DMS79 treated with DMSO at 0.1 percent for 48 hours (cell line): ENCODE measurements at places on chromosomes 3 and 15.

DNA sequence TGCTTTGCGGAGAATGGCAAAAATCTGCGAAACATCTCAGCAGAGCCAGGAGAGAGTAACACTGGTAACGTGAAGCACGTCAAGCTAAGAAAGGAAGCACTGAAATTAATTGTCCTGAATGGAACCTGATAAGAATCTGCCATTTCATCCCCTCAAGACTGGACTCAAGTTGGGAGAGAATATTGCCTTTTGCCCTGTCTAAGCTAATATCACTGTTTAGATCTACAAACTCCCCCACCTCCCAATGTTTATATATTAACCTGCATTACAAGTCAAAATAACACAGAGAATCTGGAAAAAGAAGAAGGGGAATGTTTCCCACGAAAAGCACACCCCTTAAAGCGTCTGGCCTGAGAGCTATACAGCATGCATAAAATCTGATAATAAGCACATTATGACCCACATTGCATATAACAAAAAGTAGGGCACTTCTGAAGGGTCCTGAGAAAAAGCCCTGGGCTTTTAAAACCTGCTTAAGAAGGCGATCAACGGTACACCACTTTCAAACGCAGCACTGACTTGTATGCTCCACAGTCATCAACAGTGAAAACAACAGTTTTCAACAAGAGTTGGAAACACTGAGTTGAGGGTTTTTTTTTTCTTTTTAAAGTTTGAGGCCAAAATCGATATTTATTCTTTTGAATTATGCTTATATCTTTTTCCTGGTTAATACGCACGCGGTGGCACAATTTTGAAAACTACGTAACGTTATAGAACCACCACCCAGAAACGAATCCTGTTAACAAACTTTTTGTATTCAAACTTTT is 1.4 kb upstream of the KAT2B start:
- DNase-seq: no peak

DNA sequence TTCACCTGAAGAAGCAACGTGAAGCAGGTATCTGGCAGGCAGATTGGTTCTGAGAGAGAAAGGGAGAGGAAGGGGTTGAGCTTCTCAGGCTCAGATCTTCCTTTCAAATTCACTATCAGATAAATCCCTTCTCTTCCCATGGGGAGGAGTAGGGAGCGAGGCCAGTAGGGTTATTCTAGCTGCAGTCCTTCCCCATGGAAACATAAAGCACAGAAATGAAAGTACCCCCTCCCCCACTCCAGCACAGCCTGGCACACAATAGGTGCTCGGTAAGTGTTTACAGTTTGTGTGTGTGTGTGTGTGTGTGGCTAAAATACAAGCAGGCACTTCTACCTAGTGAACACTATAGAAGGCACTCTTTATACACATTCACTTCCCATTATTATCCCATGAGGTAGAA is 20.8 kb upstream of the VPS8 start:
- no peak for DNase-seq

- DNase-seq: no peak
Measured at GRCh38 chr3:61268644-61269043, 17.4 kb upstream of the FHIT start.

DNA sequence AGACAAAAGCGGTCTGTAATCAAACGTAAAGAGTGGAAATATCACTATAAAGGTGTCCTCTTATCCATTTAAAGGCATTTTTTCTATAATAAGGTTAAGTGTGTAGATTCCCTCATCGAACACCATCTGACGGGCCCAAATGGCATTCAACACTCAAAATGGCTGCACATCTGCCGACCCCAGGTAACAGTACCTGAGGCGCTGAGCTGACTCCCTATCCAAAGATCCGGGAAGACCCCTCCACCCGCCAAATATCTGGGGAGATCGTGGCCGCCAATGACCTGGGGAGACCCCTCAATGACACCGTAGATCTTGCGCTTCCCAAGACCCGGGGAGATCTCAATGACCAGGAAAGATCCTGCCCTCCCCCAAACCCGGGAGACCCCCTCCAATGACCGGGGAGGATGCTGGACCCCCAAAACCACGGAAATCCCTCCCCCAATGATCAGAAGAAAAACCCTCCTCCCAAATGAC is 476 bp downstream of the IP6K2 start:
- peak; percentile 7 for DNase-seq

GRCh38 chr3:31967592-31967991 is 13.5 kb downstream of the OSBPL10 start:
- no peak for DNase-seq

- no peak for DNase-seq
Measured at GRCh38 chr3:141291559-141292355, 60.1 kb downstream of the PXYLP1 start.

- no peak for DNase-seq
Measured at GRCh38 chr3:115141033-115141757, 5.9 kb downstream of the ZBTB20 start.

- DNase-seq: no peak
Measured at GRCh38 chr15:78950343-78950742, 5.5 kb upstream of the CTSH start.

DNA sequence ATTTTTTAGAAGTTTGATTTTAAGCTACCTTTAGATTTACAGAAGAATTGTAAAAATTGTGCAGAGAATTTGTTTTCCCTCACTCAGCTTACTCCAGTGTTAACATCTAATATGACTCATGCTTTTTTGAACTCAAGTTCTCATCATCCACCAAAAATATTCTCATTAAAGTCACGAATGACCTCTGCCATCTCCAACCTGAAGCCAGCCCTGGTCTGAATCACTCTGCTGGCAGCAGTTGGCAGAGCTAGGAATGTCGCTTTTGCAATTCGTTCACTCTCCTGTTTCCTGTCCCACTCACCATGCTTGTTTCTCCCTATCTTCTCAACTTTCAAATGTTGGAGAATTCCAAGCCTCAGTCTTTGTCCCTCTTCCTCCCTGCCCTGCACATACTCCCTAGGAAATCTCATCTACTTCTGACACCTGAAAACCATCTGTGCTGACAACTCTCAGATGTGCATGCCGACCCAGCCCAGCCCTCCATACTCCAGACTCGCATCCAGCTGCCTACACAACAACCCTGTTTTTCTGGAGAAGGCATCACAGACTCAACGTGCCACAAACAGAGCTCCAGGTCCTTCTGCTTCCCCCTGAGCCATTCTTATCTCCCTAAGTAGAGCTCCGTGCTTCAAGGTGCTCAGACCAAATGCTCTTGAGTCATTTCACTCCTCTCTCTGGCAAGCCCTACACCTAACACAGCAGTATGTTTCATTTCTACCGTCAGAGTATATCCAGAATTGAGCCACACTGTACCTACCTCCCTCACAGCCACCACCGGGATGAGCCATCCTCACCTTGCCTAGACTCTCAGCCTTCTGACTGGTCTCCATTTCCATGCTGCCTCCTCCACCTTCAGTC is 24.9 kb downstream of the PRR23E start:
- DNase-seq: no peak

DNA sequence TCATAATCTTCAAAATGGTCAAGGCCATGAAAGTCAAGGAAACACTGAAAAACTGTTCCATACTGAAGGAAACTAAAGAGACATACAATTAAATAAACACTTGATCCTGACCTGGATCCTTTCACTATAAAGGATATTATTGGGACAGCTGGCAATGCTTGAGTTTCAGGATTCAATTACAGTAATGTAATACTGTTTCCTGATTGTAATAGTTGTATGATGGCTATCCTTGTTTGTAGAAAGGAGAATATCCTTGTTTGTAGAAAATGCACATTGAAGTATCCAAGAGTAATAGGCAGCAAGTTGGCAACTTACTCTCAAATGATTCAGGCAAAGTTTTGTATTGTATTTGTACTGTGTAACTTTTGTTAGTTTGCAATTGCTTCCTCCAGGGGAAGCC is 4.6 kb downstream of the CIDEC start:
- no peak for DNase-seq

GRCh38 chr15:70870051-70870450 is 16.1 kb upstream of the LARP6 start:
- no peak for DNase-seq

- DNase-seq: no peak
Measured at GRCh38 chr3:79297245-79297960, 470.4 kb downstream of the ROBO1 start.

DNA sequence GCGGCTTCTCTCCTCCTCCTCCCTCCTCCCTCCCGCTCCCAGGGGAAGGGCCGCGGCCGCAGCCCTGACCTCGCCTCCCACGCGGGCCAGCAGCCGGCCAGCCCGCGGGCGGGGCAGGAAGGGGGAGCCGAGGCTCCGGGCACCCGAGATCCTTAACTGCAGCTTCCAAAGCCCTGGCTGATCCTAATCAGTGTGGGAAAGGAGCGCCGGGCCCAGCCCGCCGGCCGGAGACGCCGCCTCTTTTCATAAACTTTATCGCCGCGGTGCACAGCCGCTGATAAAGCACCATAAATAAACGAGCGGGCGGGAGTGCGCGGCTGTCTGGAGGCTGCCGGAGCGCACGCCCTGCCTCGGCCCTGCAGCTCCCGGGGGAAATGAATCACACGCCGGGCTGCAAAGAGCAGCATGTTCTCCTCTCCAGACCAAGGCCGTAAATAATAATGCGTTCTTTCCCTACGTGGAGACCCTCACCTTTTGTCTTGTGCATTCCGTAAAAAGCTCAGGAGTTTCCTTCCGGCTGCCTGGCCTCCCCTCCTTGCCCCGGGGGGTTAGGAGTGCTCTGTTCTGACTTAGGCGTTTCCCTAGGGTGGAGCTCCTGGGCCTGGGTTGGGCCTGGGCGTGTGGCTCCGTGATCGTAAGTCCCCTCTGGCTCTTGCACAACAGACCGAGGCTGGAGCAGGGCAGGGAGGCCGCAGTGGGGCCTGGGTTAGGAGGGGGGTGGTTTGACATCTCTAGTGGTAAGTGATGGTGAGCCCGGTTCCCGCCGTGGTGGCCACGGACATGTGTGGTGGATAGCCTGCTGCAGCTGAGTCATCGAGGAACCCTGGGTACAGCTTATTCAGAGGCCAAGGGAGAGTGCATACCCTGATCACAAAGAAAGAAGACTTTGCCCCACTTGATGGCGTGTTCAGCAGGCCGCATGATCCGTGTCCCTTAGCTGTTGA is 132.6 kb upstream of the HES1 start:
- DNase-seq: peak; percentile 91

DNA sequence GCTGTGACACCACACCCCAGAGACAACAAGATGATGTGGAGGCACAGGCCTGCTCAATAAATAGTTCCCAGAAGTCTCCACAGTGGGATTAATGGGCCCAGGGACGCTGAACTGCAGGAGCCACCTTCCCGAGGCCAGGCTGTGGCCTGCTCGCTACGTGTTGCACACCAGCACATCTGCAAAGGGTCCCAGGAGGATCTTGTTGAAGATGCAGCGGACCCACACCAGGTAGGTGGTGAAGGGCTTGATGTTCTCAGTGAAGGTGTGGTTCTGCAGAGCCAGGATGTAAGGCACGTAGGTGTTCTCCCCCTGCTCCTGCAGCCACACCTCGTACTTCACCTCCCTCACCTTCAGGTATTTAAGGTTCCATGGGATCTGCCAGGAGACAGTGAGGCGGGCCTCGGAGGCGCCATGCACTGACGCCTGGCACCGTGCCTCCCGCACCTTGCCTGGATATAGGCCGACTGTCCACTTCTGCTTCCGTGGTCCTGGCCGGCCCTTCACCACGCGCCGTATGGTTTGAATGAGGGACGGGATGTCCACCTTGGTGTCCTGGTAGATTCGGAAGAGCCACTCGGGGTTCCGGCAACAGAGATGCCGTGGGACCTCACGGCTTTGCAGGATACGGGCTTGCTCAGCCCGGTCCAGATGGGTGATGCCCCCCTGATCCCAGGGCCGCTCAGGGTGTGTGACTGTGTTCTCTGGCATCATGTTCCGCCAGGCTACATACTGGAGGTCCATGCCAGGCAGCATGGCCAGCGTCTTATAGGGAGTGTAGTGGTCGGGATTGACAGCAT is 26.1 kb downstream of the POMGNT2 start:
- DNase-seq: no peak
